ENCODE measurements at places on chromosomes 11 and 22. TPM values are rescaled to one million over a fixed set of nuclear protein-coding genes. Genes with fewer than 3 reads are reported as not detected.

Gene OR52I2
- total RNA-seq = not detected

Gene FGF3
- not detected for total RNA-seq

Gene PI4KA
- 54.3 TPM for total RNA-seq

Gene NXPE2
- total RNA-seq = not detected

Gene SORL1
- 36.3 TPM for total RNA-seq

Gene DEUP1
- total RNA-seq = not detected

Data from Panc1 (cell line).